ENCODE measurements at places on chromosomes 2 and 18.

- DNase-seq = no peak
These were observed 25.6 kb upstream of the ITGB6 start for GRCh38 chr2:160225722-160226121.

- no peak for DNase-seq
These were observed 27.1 kb downstream of the COL5A2 start for GRCh38 chr2:189152483-189152882.

- DNase-seq = no peak
These were observed 69.8 kb downstream of the CIB4 start for GRCh38 chr2:26571316-26571715.

- peak; percentile 50 for DNase-seq
These were observed 15.6 kb downstream of the COLEC12 start for GRCh38 chr18:484749-485464.

DNA sequence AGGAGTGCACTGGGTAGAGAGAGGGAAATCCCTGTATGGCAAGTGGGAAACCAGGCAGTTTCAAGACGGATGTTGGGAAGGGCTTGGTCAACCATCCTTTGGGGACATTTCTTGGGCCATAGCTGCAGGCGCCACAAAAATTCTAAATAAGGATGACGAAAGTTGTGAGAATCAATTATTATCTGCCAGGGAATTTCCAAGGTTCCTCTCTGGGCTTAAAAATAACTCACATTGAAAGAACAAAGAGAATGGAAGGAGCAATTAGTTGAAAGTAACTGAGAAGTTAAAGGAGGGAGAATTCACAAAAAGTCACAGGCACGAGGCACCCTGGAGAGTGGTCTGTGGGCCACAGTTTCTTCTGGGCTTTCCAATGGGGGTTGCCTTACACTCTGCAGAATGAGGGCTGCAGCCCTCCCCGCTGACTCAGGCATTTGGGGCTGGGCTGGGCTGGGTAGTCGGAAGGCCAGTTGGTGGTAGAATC, 195.7 kb downstream of the SMAD7 start:
- DNase-seq = no peak

DNA sequence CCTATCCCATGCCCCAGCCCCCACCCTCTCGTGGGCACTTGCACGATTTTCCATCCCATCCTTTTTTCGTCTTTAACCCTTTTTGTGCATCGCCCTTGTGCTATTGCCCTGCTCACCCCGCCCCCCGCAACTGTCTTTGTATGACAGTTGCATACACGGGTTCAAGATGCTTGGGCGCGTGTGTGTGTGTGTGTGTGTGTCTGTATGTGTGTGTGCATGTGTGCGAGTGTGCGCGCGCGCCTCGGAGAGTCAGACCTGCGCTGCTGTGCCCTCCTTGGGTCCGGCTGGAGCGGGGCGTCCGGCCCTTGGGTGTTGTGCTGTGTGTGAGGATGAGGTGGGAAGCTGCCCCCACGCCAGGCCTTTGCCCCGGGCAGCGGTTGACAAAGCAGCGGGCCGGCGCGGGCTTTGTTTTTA, 230.7 kb downstream of the HAUS1 start:
- no peak for DNase-seq

GRCh38 chr18:78583739-78584458, 395.7 kb upstream of the SALL3 start:
- DNase-seq = no peak

- no peak for DNase-seq
These were observed 99.1 kb upstream of the ZNF397 start for GRCh38 chr18:35141567-35142274.

GRCh38 chr2:201154615-201155399, 28.1 kb upstream of the CASP10 start:
- no peak for DNase-seq

DNA sequence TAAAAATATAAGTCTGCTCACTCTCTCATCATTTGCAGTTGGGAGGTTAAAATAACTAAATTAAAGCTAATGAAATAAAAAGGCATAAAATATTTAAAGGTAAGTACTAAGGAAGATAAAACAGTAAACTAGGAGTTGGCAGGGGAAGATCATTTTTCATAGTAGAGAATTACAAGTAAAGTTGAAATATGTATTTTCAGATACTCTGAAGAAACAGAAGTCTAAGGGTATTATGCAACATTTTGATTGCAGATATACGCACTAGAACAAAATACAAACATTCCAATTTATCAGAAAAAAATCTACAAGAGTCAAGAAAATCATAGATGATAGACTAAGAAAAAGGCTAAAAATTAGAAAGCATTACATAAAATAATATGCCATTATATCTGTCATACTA, 167.6 kb upstream of the CTAGE1 start:
- DNase-seq = no peak

GRCh38 chr2:95356821-95357700, 45.4 kb upstream of the FAHD2A start:
- no peak for DNase-seq

DNA sequence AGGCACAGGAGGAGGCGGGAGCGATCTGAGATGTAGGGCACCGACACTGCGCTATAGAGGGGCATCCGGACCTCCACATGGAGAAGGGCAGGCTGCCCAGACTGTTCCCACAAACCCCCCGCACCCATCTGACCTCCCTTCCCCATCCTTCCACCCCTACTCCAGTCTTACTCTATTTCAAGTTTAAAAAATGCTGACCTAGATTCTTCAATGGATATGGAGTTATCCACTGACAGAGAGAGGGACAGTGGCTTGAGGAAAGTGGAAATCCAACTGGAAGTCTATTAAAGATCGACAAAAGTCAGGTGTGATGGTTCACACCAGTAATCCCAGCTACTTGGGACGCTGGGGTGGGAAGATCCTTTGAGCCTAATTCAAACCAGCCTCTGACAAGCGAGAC, 5.1 kb upstream of the DGUOK start:
- DNase-seq = no peak

DNA sequence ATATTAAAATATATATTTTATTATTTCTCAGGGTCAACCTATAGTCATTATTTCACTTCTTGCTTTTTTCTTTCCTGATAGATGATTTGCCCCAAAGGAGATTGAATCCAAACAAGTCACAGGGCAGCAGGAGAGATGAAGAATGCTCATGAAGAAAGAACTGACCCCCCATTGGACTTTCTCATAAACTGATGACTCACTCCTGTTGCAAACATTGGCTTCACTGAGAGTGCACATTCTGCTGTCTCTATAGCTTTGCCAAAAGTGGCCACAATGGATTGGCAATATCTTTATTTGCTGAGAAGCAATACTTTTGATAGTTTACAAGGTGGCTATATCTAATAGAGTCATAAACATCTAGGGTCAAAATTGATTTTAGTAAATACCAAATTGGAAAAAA, 55.9 kb upstream of the ZNF385B start:
- DNase-seq = no peak

- no peak for DNase-seq
These were observed 68.0 kb upstream of the CRIM1 start for GRCh38 chr2:36287363-36288275.

- DNase-seq = no peak
These were observed 63.1 kb downstream of the LAMA3 start for GRCh38 chr18:23752363-23752762.

GRCh38 chr18:31511098-31511497, 13.1 kb downstream of the DSG2 start:
- DNase-seq = no peak

DNA sequence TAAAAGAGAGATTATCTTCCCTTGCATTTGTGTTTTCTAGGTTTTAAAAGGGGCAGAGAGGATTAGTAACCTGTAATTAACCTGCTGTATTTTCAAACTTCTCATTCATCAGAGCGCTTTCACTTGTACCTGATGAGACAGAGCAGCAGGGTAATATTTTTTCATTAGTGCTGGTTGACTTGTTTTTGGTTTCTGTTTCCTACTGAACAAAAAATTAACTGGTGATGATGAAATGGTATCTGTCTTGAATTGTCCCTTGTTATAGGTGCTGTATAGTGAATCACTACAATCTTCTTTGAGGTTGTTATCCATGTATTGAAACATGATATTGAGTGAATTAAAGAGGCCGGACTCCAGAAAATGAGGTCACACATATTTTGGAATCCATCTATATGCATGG, 37.9 kb downstream of the CDH20 start:
- DNase-seq = no peak

GRCh38 chr18:66867653-66868052, 263.8 kb upstream of the CDH19 start:
- DNase-seq = no peak

GRCh38 chr18:43170586-43170985, 55.1 kb upstream of the RIT2 start:
- DNase-seq = no peak

DNA sequence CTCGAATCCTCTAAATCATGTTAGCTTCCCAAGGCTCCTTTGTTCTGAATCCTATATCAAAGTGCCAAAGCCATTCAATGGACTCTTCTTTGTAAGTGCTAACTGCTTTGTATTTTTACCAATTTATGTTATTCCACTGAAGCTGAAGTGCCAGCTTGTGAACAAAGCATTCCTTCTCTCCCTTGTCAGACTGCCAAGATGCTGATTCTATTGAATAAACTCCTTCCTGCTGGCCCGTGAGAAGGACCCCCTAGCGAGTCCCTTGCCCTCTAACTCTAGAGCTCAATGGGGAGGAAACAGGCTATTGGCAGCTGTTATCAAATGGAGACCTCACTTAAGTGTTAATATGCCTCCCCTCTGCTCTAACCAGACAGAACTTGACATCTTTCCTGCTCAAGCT, 1097.9 kb upstream of the CNTNAP5 start:
- DNase-seq = no peak

GRCh38 chr2:135186054-135186453, 134.0 kb downstream of the RAB3GAP1 start:
- DNase-seq = no peak

DNA sequence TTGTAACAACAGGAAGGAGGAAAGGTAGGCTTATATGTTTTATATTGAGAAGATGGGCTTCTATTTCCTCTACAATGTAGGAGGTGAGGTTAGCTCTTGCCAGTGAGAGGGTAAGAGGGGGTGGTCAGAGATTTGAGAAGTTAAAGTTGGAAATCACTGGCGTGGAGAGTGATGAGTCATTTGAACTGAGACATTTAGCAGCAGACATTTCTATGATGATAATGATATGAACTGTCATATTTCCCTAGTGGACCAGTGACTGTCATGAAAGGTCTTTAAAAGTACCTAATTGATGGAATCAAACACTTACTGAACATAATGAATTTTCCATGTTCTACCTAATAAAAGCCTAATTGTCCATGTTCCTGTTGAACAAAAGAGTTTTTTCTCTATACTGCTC, 126.1 kb downstream of the FAM161A start:
- no peak for DNase-seq

- DNase-seq = peak; percentile 68
These were observed 575 bp downstream of the ATL2 start for GRCh38 chr2:38376346-38377049.

- no peak for DNase-seq
These were observed 217.5 kb downstream of the GPD2 start for GRCh38 chr2:156653675-156654074.

DNA sequence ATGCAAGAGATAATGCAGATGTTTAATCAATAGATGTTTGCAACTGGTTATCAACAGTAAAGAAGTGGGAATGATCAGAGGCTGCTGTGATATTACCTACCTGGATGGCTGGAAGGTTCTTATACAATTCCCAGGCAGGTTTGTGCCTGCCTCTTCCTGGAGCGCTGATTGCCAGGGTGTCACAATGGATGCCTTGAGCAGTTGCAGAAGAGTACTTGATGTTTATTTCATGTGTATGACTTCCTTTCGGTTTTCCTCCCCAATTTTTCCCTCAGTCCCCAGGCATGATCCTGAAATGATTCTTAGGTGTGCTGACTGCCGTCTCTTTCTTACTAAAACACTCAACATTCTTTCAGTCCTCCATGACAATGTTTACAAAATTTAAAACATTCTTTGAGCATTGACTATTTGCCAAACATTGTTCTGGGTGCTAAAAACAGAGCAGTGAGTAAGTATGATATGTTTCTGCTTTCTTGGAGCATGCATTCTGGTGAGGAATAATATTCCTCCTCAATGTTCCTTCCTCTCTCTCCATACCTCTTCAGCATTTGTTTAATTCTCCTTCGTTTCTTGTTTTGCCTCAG, 416.6 kb upstream of the TRIB2 start:
- DNase-seq = no peak

DNA sequence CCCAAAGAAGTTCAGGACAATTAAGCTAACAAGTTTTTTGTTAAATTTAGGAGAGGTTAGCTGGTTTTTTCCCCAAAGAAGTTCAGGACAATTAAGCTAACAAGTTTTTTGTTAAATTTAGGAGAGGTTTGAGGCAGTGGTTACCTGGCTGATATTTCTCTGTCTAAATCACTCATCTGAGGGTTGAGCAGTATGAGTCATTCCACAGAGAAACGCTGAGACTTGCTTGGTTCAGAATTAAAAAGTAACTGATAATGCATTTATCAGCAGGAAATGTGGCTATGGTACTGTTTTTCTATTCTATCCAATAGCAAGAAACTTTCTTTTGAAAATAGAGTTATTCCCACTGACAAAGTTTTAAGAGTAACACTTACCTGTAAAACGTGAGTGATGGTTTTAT, 22.8 kb upstream of the KIDINS220 start:
- DNase-seq = no peak

- DNase-seq = no peak
These were observed 24.6 kb downstream of the AFTPH start for GRCh38 chr2:64548761-64549160.

- no peak for DNase-seq
These were observed 241.6 kb downstream of the NEDD4L start for GRCh38 chr18:58285449-58286130.

- DNase-seq = no peak
These were observed 365.1 kb upstream of the NETO1 start for GRCh38 chr18:73232933-73233332.

GRCh38 chr2:207499114-207499513, 30.6 kb upstream of the CREB1 start:
- no peak for DNase-seq

DNA sequence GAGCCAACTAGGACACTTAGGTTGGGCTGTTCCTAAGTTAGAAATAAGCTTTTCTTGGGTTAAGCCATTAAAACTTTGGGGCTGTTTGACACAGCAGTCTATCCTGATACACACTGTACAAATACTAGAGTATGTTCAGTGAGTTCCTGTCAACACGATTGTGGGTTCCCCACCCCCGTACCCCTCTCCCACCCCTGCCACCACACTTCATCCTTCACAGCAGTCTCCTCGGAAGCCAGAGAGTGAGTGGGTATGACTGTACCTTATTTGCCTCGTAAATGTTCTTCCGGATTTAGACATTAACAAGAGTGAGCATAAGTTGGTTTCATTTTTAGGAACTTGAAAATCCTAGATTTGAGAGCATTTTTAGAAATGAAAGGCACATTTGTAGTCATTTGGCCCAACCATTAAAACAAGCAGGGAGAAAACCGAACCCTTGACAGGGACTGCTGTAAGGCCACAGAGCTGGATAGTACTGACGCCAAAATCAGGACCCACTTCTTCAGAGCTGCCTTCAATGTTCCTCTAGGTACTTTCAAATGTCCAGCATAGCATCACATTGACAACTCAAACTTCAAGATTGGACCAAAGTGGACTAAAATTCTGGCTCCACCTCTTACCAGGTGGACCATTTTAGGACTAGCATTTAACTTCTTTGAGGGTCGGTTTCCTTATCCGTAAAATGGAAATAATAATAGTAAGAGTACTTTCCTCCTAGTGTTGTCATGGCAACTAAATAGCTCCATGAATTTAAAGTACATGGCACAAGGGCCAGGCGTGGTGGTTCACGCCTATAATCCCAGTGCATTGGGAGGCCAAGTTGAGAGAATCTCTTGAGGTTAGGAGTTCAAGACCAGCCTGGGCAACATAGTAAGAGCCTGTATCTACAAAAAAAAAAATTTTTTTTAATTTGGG, 166.3 kb upstream of the SERTAD2 start:
- no peak for DNase-seq
